ENCODE measurements at places on chromosomes 12 and 14.
A peak's percentile ranks its signal among the peaks of the same experiment; 100 is the strongest.

DNA sequence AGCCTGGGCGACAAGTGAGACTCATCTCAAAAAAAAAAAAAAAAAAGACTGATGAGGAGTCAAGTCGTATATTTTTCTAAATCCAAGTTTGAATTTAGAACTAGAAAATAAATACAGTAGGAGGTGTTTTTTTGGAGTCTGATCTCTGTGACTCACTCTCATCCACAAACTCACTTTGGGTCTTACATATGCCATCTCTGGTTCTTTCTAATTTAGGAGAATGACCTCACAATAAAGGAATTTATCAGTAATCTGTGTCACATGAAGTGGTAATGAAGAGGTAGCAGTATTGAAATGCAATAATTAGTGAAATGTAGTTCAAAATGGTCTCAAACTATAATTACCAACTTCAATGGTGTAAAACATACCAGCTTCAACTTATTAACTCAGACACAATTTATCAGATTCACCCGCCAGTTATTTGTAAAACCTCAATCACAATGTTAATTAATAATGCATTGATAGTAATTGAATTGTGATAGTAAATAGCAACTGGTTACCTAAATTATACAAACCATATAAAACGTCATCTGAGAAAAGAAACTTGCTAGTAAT, 4.4 kb upstream of the CFL2 start:
- peak; percentile 71 for DNase-seq

- peak; percentile 68 for DNase-seq
These were observed 2.3 kb downstream of the SPATS2 start for GRCh38 chr12:49369411-49370145.

- DNase-seq, result peak; percentile 35
These were observed 30.0 kb upstream of the WSCD2 start for GRCh38 chr12:108099073-108099472.

DNA sequence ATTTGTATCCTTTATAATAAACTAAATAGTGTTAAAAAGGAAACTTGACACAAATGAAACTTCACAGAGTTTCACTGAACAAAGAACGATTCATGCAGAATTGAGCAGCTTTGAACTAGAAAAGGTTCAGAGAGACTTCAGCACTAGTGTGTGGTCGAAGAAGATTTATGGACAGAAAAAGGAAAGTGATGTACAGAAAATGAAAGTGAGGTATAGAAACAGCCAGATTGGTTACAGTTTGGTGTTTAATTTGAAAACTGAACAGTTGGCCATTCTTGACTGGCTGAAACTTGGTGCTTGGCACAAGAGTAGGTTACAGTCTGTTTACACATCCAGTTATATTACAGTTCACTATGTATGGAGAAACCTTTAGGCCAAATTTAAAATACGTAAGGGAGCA, 207.1 kb downstream of the GALC start:
- no peak for DNase-seq

DNA sequence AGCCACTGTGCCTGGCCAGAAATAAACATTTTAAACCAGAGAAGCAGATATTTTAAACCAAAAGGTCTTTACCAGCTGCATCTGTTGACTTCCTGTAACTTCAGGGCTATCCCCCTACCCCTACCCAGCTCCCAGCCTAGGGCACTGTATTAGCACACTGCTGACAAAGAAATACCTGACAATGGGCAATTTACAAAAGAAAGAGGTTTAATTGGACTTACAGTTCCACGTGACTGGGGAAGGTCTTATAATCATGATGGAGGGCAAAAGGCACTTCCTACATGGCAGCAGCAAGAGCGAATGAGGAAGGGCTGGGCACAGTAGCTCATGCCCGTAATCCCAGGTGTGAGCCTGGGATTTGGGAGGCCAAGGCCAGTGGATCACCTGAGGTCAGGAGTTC, 26.0 kb downstream of the GEMIN2 start:
- no peak for DNase-seq

DNA sequence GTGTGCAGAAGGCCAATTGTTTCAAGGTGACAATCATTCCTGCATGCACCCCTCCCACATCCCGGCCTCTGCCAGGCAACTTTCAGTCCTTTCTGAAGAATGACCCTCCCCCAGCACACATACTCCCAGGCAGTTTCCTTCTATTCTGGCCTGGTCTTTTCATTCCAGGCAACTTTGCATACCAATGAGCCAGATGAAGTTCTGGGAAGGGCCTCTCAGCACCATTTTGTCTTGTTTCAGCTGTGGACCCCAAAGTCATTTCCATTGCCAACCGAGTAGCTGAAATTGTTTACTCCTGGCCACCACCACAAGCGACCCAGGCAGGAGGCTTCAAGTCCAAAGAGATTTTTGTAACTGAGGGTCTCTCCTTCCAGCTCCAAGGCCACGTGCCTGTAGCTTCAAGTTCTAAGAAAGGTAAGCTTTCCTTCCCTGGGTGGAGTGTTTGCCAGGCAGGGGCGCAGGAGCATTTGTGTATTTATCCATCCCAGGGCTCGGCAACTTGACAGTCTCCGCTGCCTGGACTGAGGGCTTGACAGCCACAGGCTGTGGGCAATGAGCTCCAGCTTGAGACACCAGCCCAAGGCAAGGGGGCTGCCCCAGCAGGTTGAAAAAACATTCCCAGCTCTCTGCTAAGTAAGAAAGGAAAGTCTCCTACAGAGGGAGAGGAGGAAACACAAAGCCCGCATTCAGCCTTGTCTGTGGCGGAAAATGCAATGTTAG, 16.4 kb downstream of the BCL2L14 start:
- DNase-seq, result no peak

DNA sequence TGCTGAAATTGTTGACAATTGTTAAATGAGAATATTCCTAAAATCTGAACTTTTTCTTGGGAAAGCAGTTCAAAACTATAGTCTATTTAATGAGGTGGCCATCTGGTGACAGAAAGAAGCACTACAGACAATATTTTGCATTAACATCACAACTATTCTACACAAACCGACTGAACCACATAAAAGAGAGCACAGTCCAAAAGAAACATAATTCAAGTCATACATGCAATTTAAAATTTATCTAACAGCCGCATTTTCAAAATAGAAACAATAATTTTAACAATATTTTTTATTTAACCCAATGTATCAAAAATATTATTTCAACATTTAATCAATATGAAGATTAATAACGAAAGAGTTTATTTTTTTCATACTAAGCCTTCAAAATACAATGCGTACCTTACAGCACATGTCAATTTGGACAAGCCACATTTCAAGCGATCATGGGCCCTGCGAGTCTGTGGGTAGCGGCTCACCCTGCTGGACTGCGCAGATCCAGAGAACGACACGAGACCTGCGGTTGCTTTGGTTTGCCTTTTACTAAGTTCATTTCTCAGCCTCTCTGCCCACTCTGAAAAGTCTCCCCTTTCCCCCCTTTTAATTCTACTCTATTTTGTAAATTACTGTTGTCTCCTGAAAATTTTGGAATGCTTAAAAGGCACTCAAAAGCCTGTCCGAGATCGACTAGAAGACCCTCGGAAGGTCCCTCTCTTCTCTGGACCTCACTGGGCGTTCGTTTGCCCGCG, 947 bp upstream of the LRRC9 start:
- DNase-seq, result peak; percentile 60

DNA sequence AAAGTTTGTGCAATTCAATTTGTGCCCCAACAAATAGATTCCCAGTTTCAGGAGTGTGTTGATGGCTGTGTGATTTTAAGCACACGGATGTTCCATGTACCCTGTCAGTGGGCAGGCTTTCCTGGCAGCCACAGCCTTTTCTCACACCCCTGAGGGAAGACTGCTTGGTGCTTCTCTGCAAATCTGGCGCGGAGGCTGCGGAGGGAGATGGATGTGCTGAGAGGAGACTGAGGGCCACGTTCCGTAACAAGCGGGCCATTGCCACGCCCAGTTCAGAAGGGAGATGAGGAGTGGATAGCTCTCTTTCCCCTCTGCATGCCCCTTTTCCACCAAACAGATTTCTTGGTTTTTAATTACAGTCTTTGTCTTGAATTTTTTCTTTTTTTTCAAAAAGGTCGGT, 89.1 kb downstream of the BEGAIN start:
- DNase-seq, result no peak

GRCh38 chr12:63037746-63038712, 103.1 kb upstream of the PPM1H start:
- no peak for DNase-seq

DNA sequence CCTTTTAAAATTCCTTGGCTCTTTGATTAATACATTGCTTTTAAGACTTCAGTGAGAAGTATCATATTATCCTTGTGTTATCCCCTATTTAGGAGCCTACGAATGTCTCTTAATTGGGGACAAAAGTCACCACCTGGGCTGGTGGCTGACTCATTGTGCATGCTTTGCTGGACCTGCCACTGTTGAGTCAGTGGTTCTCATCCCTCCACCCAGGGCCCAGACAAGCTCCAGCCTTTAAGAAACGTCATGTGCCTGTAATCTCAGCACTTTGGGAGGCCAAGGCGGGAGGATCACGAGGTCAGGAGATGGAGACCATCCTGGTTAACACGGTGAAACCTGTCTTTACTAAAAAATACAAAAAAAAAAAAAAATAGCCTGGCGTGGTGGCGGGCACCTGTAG, 57.9 kb downstream of the OTX2 start:
- DNase-seq, result no peak

DNA sequence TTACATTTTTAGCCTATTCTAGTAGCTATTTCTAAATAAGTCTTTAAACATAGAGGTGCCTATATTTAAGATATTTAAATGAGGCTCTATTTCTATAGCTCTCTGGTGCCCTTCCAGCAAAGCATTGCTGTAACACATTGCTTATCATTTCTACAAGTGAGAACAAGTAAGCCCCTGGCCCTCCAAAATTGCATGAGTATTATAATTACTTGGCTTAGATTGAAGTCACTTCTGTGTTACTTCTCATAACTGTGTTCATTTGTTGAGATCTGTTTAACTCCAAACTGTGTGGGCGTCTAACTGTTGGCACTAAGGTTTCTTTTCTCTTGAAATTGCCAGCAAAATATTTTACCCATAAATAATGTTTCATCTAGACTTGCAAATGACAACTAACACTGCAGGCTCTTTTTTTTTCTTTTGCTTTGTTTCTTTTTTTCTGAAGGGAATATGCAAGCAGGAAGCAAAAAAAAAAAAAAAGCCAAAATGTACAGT, 66.5 kb downstream of the DAD1 start:
- DNase-seq, result no peak

DNA sequence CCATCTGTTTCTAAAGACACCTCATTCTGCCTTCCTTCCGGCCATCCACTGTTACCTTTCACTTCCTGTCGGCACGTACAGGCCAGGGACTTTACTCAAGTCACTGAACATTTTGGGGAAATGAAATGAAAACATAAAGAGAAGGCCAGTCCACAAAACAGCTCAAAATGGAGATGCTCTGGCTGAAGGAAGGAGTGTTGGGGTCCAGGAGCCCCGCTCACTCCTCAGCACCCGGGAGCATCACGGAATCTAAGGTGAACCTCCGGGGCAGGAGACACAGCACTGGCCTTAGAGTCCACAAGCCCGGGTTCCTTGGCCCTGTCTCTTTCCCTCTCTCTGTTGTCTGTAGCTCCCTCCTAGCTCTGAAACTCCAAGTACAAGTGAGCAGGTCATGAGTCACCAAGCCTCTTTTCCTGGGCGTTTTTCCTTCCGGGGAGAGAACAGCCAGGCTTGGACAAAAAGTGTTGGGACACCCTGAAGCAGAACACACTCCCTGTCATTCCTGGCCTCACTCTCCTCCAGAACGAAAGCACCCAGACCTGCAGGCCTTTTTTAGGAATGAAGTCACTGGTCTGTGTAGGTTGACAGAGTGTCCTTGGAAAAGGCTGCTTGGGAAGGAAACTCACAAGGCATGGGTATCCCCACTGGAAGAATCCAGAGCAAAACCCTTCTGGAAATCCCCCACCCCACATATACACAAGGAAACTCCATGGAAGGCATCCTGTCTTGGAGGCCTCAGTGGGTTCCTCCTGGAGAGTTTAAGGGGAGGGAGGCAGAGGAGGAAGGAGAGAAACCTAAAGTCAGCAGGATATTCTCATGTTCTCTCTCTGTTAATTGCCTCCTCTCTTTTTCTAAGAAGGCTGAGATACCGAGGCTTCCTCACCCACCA, 245.3 kb downstream of the ZFP36L1 start:
- peak; percentile 96 for DNase-seq

- no peak for DNase-seq
These were observed 65.0 kb downstream of the KCNK10 start for GRCh38 chr14:88258021-88258420.

GRCh38 chr14:75609606-75610475, 31.4 kb downstream of the FLVCR2 start:
- peak; percentile 27 for DNase-seq

DNA sequence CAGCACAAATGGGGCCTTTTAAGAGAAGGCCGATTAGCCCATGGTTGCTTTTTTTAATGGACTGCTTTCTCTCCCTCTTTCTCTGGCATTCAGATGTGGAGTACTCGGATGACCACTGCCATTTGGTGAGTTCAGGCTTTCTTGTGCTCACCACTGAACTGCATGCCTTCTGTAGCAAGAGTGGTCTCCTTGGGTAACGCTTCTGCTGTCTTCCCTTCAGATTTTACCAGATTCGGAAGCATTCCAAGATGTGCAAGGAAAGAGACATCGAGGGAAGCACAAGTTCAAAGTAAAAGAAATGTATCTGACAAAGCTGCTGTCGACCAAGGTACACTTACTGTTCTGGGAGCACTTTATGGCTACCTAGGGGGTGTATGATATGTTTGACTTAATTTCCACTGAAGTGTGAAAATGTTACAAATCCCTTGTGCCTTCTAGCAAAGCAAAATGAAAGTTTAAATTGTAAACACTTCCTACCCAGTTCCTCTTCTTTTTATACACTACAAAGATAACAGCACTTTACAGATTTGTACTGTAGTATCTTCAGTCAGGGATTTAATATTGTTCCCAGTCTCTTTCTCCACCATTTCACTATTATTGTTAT, 148.8 kb downstream of the PLXNC1 start:
- DNase-seq, result no peak

DNA sequence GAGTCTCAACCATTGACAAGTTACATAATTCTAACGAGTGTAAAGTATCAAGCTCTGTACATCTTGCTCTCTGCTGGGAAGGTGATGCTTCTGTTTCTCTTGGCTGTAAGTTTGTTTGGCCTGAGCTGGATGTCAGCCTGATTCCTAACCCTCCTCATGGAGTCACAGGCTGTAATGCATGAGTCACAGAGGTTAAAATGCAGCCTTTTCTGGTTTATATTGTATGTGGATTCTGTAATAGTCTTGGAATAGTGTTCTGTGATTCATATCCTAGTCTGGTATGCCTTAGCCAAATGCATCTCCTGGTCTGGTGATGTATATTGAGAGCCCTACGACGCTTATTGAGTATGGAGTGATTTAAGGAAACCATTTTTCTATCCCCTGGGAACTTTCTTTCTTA, 104.5 kb upstream of the FRMD6 start:
- peak; percentile 98 for DNase-seq

- no peak for DNase-seq
These were observed 48.9 kb upstream of the BTG1 start for GRCh38 chr12:92194561-92194960.

Data from GM23248 (cell line).